ENCODE measurements at places on chromosomes 3 and 15. TPM values are rescaled to one million over a fixed set of nuclear protein-coding genes. Genes with fewer than 3 reads are reported as not detected.

DNA sequence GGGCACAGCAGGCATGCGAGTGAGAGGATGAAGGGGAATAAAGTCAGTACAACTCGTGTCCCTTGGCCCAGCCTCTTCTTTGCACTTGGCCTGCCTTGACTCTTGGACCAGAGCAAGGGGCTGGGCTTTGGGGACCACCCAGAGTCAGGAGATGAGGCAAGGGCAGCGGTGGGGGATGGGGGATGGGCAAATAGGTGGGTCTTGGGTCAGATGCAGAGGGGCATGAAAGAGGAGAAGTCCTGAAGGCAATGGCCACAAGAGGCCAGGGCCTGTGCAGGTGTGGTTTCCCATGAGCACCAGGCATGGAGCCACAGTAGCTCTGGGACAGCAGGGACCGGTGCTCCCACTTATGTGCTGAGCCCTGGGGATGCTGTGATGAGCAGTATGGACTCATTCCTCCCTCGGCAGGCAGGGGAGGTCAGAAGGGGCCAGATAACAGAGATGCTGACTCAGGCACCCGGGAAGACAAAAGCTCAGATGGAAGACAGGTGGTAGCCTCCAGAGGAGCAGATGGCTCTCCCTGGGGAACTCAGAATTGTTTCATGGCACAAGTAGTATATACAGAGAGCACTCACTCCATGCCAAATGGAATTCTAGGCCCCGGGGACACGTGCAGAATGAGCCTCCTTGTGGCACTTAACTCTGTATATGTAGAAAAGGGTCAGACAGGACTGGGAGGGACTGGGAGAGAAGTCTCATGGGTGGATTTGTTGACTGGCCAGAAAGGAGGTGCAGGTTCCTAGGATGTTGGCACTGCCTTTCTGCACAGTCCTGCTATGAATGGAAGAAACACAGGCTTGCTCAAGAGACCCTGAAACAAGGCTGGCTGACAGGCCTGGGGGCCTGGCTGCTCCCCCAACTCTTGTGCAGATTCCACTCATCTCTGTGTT lies 14.3 kb downstream of the ZBTB47 start:
- peak; percentile 97 for DNase-seq

DNA sequence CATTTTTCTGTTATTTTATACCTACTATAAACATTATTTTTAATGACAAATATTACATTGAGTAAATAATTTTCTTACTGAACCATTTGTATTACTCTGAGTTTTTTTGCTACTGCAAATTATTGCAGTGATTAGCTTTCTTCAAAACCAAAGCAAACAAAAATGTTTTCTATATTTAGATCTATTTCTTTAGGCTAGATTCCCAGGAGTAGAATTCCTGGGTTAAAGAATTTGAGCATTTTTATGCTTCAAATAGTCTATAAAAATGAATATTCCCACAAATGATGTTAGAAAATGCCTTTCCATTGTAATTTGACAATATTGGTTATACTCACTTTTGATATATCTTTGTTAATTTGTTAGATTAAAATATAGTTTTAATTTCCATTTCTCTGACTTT lies 76.8 kb downstream of the LEKR1 start:
- no peak for DNase-seq

- DNase-seq, result no peak
Observed at GRCh38 chr15:37086521-37086920, 13.8 kb downstream of the MEIS2 start.

- no peak for DNase-seq
Observed at GRCh38 chr15:99482993-99483392, 82.8 kb upstream of the MEF2A start.

GRCh38 chr3:100532411-100532810 lies 40.0 kb downstream of the TMEM45A start:
- DNase-seq, result no peak

GRCh38 chr3:148466143-148466542 lies 231.6 kb upstream of the AGTR1 start:
- peak; percentile 19 for DNase-seq

- DNase-seq, result no peak
Observed at GRCh38 chr3:38382506-38383080, 36.0 kb downstream of the XYLB start.

DNA sequence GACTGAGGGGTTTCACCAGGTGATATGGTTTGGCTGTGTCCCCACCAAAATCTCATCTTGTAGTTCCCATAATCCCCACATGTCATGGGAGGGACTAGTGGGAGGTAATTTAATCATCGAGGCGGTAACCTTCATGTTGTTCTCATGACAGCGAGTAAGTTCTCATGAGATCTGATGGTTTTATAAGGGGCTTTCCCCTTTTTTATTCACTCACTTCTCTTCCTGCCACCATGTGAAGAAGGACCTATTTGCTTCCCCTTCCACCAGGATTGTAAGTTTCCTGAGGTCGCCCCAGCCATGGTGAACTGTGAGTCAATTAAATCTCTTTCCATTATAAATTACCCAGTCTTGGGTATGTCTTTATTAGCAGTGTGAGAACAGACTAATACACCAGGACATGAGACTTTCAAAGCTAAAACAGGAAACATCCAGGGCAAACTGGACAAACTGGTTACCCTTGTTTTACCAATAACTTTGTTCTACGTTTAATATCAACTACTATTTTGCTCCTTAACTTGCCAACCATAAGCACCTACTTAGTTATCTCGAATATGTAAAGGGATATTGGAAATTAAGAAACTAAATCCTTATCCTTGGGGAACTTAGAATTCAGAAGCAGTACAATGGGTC lies 98.2 kb downstream of the MYH15 start:
- DNase-seq, result no peak

GRCh38 chr3:61253756-61254155 lies 2.5 kb upstream of the FHIT start:
- DNase-seq, result no peak

DNA sequence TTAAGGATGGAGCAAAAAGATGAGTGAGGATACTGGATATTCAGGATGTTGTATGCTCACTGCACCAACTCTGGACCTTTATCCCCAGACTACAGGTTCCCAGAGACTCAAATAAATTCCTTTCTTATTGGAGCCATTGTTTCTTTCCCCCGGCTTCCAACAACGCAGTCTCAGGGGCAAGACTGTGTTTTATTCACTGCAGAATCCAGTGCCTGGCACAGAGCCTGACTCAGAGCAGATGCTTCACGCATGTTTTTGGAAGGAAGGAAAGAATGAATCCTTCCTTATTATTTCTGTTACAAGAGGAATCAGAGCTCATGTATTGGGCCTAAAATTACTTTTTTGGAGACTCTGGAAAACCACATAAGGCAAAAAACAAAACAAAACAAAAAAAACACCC lies 96.0 kb upstream of the VGLL4 start:
- DNase-seq, result no peak

DNA sequence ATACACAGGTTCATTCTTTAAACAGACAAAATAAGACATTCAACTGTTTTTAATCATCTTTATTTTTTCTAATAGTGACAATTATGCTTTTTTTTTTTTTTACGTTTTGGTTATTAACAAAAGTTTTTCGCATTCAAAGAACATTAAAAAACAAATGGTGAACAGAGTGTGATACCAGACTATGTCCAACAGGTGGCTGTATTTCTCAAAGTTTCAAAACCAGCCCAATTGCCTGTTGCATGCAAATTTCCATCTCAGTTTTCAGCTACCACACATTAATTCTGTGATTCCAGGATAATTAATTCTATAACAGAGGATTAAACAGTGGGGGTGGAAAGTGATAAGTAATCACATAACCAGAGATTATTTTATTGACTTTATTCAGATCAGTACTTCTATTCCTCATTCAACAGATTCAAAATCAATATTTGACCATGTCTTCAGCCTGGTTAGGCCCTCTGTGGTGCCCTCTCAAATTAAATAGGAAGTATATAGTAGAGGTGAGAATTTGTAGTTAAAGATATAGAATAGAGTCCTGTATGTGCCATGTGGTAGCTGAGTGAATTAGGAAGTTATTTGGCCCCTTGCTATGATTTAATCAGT lies 122.2 kb upstream of the DCBLD2 start:
- DNase-seq, result peak; percentile 61

DNA sequence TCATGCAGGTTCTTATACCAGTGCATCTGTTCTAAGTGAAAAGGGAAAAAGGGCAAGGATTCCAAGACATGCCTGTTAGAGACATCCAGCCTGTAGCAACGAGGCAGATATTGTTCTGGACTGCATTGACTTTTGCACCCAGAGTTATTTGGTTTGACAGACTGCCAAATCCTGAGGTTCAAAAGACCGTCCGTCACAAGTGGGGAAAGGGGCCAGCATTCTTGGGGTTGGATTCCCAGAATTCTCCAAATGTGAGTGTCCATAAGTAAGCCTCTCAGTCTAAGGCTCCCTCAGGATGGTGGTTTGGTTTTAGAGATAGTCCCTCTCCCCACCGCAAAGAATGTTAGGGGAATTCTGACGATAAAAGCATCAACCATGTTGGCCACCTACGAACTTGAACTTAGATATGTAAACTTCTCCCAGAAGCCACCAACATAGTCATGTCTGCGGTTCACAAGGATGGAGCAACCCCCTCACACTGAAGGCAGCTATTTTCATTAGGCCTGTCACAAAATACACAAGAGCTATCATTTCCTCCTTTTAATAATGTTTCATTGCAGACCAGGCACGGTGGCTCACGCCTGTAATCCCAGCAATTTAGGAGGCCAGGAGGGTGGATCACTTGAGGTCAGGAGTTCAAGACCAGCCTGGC lies 13.6 kb upstream of the LACTB start:
- peak; percentile 100 for DNase-seq

DNA sequence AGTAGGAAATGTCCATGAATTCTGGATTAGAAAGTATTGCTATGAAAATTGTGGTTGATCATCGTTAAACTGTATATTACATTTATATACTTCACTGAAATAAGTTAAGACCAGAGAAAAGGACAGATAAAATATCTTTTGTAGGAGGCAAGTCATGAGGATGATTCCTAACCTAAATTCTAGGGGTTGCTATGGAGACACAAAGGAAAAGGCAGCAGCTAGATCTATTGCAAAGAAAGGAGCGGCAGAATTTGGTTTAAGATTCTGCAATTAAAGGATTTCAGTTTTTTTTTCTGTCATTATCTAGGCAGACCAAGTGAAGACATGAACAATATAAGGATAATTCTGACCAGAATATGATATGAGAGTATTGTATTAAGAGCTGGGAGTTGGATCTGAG lies 136.1 kb downstream of the CHL1 start:
- no peak for DNase-seq

DNA sequence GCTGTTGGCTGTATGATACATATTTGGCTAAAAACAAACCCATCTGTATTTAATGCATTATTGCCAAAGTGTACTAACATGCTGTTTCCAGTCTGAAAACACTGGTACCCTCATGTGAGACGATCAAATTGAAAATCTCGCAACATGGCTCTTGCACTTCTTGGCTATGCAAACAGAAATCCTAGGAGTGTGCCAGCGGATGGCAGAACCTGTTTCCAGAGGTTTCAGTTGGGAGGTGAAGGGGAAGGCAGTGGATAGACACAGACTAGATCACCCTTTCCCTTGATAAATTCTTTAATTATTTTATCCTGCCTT lies 350.3 kb downstream of the TUSC7 start:
- no peak for DNase-seq

GRCh38 chr3:130543322-130543721 lies 26.3 kb downstream of the COL6A6 start:
- no peak for DNase-seq

DNA sequence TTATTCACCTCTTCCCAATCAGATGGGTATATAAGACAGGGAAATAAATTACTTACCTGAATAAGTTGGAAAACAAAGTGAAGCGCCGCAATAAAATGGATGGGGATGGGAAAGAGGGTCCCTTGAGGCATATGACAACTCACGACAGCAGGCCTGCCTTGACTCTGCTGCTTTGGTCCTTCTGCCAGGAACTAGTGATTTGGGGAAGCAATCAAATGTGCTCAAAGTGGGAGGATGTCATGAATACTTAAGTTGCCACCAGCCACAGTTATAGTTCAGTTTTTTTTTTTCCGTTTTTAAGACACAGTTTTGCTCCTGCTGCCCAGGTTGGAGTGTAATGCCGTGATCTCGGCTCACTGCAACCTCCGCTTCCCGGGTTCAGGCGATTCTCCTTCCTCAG lies 4.6 kb downstream of the PARL start:
- DNase-seq, result no peak

Gene CLDN1
- 0.62 TPM for total RNA-seq

Gene GOLGA6L10
- total RNA-seq, result 0.16 TPM

Gene TM6SF1
- 0.48 TPM for total RNA-seq

Gene GPR62
- total RNA-seq, result not detected

Gene PP2D1
- not detected for total RNA-seq

Gene XCR1
- not detected for total RNA-seq
